ENCODE measurements at places on chromosomes 3 and 15.

GRCh38 chr3:157844800-157845565 lies 261.2 kb downstream of the SHOX2 start:
- no peak for DNase-seq

DNA sequence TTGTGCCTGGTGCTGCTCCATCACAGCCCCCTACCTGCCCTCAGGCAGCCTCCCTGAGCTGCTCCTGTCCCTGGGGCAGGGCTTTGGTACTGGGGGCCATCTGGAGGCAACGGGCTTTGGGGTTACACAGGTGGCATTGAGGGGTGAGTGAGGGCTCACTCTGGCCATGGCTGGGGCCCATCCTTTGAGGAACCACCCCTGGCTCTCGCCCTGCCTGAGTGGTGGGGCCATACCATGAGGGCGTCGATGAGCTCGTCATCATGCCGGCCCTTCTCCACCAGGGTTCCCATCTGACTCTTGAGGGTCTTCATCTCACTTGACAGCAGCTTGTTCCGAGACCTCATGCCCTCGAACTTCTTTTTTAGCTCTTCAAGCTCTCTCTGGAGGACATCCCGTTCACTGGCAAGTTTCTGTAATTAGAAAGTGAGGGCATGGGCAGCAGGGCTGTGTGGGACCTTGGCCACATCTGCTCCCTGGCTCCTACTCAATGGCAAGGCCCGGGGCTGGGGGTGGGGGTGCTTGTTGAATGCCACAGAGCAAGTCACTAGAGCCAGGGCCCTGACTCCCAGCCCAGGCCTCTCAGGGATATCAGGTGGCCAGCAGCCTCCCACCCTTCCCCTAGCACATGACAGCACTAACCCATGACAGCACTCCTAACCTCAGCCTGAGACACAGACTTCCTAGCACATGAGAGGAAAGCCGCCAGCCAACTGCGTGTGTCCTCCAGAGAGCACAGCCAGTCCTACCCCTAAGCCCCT lies 33.5 kb downstream of the CCDC13 start:
- no peak for DNase-seq

GRCh38 chr3:170751083-170751898 lies 118.7 kb downstream of the RPL22L1 start:
- DNase-seq = no peak

DNA sequence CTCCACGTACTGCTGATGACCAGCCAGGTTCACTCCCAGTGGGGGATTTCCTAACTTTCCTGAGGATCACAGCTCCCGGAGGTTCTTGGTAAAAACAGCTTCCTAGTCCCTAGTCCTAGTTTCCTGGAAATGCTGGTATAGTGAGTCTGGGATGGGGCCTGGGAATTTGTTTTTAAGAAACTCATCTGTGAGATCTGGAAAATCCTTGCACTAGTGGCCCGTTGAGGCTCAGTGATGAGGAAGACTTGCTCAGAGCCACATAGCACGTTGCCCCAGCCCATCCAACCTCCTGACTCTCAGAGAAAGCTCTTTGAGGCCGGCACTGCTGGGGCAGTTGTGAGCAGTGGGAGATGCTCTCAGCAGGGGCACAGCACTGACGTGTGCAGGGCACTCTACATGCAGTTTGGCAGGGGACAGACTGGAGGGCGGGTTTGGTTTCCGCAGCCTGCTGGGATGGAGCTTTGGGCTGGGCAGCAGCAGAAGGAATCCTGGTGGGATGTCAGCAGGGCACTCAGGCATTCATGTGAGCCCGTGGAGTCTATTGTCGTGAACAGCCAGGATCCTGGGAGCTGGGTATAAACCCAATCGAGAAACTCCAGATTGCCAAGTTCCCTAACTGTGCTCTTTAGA lies 31.6 kb downstream of the SAXO2 start:
- DNase-seq = no peak

- no peak for DNase-seq
Measured at GRCh38 chr3:127734754-127735473, 62.2 kb downstream of the ABTB1 start.

DNA sequence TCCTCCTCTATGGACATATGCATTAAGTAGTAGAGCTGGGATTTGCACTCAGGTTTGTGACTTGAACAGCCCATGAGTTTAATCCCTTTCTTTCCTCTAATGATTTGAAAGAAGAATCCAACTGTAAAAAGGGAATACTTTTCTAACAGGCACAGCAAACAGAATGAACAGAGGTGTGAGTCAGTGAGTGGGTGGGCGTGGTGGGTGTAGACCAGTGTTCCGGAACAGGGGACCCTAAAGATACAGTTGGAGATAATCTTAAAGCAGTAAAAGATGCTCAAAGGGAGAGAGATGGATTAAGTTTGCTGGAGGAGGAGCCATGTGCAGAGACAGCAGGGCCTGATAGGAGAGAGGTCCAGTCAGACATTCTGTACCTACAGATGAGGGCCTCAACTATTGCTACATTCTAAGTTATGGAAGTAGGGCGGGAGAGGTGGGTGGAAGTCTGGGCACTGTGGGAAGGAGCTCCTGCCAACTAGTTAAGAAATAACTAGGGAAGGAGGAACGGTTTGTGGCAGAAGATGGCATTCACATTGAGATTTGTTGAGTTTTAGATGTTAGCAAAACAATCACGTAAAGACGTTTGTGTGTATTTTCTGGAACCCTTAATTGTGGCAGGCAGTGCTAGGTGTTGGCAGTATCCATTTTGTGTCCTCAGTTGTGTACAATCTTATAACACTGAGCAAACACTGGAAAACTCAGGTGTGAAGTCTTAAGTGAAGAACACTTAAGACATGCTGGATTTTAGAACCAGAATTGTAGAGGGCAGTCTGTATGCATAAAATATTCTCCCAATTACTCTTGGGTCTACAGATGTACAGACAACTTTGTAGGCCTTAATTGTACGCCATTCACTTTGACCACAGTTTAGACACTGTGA lies 511.0 kb downstream of the GRM7 start:
- no peak for DNase-seq

DNA sequence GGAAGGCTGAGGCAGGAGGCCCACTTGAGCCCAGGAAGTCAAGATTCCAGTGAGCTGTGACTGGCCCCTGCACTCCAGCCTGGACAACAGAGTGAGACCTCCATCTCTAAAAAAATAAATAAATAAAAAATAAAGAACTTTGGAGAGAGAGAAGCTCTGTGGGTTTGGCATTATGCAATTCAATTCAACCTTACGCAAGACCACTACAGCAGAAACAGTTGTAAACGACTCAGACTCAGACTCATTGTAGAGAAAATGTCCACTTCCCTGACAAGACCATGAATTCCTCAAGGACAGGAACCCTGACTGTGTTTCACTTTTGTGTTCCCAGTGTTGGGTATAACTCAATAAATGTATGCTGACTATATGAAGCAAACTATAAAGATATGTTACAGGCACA lies 90.3 kb upstream of the C3orf80 start:
- no peak for DNase-seq

GRCh38 chr15:88243895-88244787 lies 12.4 kb downstream of the NTRK3 start:
- no peak for DNase-seq

DNA sequence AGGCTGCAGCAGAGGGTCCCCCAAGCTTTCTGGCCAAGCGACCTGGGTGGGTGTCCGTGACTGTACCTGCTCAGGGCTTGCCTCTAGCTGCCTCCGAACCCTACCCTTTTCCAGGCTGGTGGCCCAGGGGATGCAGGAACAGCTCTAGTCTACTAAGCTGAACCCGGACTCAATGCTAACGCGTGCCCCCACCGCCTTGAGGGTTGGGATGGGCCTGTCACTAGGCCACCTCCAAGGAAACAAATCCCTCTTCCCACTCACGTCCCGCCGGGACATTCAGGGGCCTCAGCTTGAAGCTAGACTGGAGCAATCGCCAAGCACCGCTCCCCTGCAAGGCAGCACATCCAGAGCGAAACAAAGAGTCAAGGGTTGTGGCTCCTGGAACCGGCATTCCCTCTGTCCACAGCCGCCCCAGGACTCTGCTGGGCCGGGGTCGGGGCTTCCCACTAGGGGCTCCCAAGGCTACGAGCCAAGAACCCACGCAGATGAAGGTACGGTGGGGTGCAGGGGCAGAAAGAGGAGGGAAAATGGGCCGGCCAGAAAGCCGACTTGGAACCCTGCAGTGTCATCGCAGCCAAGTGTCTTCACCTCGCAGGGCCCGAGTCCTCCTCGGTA lies 2.9 kb downstream of the FBXL22 start:
- DNase-seq = no peak

DNA sequence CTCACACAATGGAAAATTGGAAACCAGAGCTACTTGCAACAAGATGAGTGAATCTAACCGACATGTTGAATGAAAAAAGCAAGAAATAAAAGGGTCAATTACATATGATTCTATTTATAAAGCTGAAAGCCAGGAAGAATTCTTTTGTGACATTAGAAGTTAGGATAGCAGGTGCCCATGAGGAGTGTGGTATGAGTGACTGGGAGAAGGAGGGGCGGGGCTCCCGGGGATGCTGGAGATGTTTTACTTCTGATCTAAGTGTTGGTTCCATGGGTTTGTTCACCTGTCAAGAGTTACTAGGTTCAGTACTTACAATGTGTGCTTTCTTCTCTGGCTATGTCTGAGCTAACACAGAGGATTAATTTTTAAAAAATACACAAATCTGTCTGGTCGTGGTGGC lies 60.8 kb downstream of the NSMCE3 start:
- no peak for DNase-seq

DNA sequence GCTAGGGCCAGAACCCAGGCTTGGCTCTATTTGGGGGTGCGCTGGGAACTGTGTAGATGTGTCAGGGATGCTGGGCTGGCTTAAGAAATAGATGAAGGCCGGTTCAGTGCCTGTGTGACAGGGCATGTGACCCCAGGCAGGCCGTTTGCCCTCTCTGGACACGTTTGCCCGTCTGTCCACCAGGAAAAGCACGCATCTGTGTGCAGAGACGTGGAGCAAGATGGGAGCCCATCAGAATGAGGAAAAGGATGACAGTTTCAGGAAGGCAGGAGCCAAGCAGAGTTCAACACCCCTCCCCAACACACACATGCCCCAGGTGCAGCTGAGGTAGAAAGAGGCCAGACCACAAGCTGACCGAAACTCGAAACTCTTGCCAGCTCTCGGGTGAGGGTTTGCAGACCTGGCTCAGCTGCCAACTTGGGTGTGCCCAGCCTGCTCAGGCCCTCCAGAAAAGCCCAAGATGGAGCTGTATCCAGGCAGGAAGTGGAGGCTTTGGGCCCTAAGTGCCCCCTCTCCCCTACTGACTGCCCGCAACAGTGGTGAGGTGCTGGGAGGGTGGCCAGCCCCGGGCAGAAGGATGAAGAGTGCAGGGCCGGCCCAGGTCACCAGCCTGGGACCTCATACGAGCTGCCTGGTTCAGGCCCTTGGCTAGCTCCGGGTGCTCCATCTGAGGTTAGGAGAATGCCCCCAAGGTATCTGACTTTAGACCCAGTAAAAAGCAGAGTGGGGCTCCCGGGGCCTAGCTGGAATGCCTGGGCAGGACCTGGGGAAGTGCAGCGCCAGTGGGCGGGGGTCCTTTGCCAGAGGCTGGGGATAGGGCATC lies 10.2 kb upstream of the MESP1 start:
- no peak for DNase-seq

- no peak for DNase-seq
Measured at GRCh38 chr15:71223516-71223915, 108.2 kb downstream of the THSD4 start.

GRCh38 chr3:80297720-80298119 lies 529.9 kb upstream of the ROBO1 start:
- no peak for DNase-seq

GRCh38 chr3:130925628-130926027 lies 31.7 kb downstream of the ATP2C1 start:
- DNase-seq = no peak

DNA sequence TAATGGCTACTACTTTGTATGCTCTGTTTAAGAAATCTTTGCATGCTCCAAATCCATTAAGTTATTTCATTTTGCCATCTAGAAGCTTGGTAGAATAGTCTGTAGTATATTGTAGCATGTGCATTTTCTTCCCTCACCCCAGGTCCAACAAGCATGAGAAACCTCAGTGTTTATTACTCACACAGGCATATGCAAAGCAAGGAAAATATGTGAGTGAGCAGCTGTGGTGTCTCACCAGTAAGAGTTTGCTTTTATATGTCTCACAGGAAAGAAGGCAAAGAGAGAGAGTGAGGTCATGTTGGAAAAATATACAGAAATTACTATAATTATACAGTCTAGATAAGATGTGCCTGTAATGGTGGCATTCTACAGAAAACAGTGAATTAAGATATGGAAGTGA lies 312.5 kb downstream of the C3orf38 start:
- no peak for DNase-seq

GRCh38 chr3:188282871-188283270 lies 128.9 kb downstream of the LPP start:
- no peak for DNase-seq

DNA sequence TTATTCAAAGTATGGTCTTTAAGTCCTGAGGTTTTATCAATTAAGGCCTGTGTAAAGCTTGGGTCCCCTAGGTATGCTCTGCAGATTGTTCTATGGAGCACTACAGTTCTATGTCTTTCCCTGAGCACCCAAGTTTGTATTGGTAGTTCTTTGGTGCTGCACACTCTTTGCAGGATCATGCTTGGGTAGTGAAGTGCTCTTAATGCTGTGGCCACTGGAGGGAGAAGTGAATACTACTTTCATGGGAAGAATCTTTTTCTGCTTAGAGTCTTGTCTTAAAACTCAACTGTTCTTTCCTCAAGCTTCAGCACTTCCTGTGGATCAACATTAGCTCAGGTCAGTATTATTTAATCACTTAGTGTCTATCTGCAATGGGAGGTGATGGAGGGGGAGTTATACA lies 93.6 kb upstream of the CFAP20DC start:
- DNase-seq = no peak

DNA sequence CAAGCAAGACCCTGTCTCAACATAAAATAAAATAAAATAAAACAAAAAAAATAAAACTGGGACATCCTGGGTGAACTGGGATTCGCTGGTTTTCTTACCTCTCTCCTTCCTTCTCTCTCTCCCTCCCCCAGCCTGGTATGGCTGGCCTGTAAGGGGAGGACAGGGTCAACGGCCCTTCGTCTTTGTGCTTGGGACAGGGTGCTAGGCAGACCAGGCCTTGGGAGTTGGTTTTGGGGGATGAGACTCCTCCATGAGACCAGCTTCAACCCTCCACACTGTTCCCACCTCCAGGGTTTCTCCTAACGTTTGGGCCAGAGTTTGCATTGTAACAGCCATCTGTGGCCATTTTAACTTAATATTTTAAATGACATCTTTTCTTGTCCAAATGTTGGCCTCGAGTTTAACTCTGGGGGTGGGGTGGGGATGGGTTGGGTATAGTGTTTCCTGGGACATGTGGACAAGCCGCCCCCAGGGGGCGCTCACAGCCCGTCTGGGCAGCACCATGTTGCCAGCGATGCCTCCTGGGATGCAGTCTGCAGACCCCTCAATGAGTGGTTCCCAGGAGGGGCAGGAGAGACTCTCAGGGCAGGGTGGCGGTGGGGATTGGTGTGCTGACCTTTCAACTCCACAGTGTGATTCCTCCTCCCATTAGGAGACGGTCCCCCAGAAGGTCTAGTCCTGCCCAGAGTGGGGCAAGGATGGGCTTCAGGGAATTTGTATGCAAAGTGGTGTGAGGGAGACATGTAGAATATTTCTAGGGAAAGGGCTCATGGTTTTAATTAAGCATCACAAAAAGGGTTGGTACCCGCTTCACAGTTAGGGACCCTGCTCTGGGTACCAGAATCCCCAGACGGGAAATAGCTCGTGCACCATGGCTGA lies 37.7 kb upstream of the LCTL start:
- DNase-seq = peak; percentile 42
